A549 treated with CORT108297 at 1 μM for 4 hours (cell line): ENCODE measurements at places on chromosomes 2 and 18. TPM values are rescaled to one million over a fixed set of nuclear protein-coding genes. Genes with fewer than 3 reads are reported as not detected.

Gene CFAP65
- total RNA-seq, result 0.15 to 0.24 TPM (median 0.20 TPM) in 5 replicates

Gene KCNJ13
- total RNA-seq, result not detected in 5 replicates

Gene CCDC74B
- 4.4 to 8.4 TPM (median 6.9 TPM) in 5 replicates for total RNA-seq

Gene TRIM54
- 0.45 to 0.71 TPM (median 0.61 TPM) in 5 replicates for total RNA-seq

Gene ZNF519
- total RNA-seq, result 1.3 to 2.2 TPM (median 1.7 TPM) in 5 replicates

Gene PECR
- total RNA-seq, result 14.9 to 16.7 TPM (median 15.9 TPM) in 5 replicates

Gene MC5R
- 0.06 TPM in 1 of 5 replicates, not detected in the others for total RNA-seq

Gene PRKAG3
- total RNA-seq, result not detected in 5 replicates

Gene CHRND
- total RNA-seq, result not detected in 5 replicates

Gene AGXT
- not detected in 5 replicates for total RNA-seq

Gene LIMS2
- total RNA-seq, result 5.4 to 7.6 TPM (median 6.6 TPM) in 5 replicates

Gene CYS1
- 0.81 to 1.8 TPM (median 1.3 TPM) in 5 replicates for total RNA-seq

Gene SLC11A1
- total RNA-seq, result 0.15 to 0.41 TPM (median 0.28 TPM) in 5 replicates

Gene GLI2
- 17.1 to 28.0 TPM (median 24.1 TPM) in 5 replicates for total RNA-seq

Gene ZAP70
- 0.03 to 0.15 TPM in 2 of 5 replicates, not detected in the others for total RNA-seq

Gene IL1F10
- not detected in 5 replicates for total RNA-seq

Gene FAM237A
- not detected in 5 replicates for total RNA-seq

Gene DTNA
- 0.14 to 0.29 TPM (median 0.23 TPM) in 5 replicates for total RNA-seq

Gene ANKRD30B
- total RNA-seq, result 0.02 to 0.03 TPM (median 0.02 TPM) in 3 of 5 replicates, not detected in the others

Gene EXOC6B
- total RNA-seq, result 5.7 to 8.6 TPM (median 7.2 TPM) in 5 replicates

Gene GNAL
- 4.4 to 6.3 TPM (median 5.7 TPM) in 5 replicates for total RNA-seq

Gene UGT1A8
- 0.05 to 0.07 TPM (median 0.05 TPM) in 3 of 5 replicates, not detected in the others for total RNA-seq

Gene DSG4
- not detected in 5 replicates for total RNA-seq

Gene NOSTRIN
- 1.3 to 2.1 TPM (median 1.7 TPM) in 5 replicates for total RNA-seq

Gene TSGA10
- total RNA-seq, result 1.8 to 5.3 TPM (median 4.6 TPM) in 5 replicates

Gene GAL3ST2
- total RNA-seq, result 0.13 to 0.35 TPM (median 0.32 TPM) in 5 replicates

Gene CCBE1
- total RNA-seq, result 7.3 to 14.9 TPM (median 10.4 TPM) in 5 replicates

Gene SAG
- not detected in 5 replicates for total RNA-seq

Gene ABCG5
- total RNA-seq, result not detected in 5 replicates

Gene TGFA
- total RNA-seq, result 5.8 to 7.6 TPM (median 6.0 TPM) in 5 replicates

Gene BCL11A
- 0.04 to 0.20 TPM (median 0.10 TPM) in 4 of 5 replicates, not detected in the other for total RNA-seq
